Iris pigment epithelial cell (primary cell): ENCODE measurements at places on chromosomes 16 and 17.

DNA sequence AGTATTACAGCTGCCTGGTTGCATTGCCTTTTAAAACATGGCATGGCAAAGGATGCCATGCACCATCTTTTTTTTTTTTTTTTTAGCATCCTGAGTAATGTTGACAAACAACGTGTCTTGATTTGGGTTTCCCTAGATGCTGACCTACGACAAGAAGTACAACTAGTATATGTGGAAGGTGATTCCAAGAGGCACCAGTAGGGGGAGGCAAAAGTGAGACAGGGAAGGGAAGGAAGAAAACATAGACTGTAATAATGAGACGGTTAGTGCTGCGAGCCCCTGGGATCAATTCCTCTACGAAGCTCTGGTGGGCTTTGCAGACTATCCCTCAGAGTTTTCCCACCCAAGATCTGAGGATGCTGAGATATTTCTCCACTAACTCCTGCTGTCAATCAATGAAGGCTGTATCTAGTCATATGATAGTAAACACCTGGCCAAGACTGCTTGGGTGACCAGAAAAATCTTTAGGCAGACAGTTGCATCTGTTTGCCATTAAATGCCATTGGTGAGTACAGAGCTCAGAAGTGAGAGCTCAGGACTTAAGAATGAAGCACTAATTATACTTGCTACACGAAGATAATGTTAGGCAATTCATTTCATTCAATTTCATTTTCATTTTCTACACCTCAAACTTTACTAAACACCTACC, 458.6 kb upstream of the GOT2 start:
- DNase-seq = no peak

DNA sequence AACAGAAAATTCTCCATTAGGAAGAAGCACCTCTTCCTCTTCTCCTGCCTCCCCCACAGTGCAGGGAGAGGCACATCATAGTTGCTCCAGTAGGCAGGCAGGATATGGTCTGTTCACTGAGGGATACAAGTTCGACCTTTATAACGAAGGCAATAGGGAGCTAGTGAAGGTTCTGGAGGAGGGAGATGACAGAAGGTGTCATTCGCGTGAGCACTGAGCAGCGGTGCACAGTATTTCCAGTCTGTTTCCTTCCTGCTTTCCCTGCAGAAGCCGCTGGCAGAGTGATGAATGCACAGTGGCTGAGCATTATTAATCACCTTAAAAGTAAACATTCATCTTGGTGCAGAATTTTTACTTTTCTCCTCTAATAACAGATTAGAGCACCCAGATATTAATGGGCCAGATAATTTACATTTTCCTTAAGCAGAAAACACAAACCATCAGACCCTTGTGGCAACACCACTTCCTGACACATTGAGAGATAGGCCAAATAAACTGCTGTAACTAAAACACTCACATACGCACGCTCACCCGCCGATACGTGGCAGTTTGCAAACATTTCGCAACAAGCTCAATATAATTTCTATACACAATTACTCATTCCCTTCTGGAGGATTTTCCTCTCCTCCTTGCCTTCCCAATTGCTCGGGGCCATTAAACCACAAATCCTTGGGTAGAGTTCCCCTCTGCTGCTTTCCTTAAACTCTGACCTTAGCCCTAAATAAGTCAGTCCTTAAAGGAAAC, 69.5 kb downstream of the AIPL1 start:
- peak; percentile 63 for DNase-seq

- DNase-seq = no peak
Observed at GRCh38 chr16:63714876-63715275, 1407.0 kb downstream of the CDH11 start.

GRCh38 chr17:59627770-59628171, 8.1 kb downstream of the CLTC start:
- peak; percentile 44 for DNase-seq

DNA sequence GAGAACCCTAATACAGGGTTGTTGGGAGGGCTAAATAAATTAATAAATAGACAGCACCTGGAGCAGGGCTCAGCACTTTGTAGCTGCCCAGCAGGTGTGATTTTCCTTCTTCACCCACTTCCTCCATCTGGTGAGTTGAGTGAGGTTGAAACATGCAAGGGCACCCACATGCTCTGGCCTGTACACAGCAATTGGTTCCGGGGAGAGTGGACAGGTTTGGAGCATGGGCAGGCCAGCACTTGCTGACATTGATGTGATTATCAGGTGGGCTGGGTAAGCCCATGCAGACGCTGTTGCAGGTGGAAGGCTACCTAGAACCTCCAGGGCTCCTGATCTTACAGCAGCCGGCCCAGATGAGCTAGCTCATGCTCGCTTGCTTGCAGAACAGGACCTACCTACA, 1.3 kb upstream of the MRTFB start:
- no peak for DNase-seq

GRCh38 chr16:12617401-12617819, 186.3 kb downstream of the CPPED1 start:
- DNase-seq = no peak

DNA sequence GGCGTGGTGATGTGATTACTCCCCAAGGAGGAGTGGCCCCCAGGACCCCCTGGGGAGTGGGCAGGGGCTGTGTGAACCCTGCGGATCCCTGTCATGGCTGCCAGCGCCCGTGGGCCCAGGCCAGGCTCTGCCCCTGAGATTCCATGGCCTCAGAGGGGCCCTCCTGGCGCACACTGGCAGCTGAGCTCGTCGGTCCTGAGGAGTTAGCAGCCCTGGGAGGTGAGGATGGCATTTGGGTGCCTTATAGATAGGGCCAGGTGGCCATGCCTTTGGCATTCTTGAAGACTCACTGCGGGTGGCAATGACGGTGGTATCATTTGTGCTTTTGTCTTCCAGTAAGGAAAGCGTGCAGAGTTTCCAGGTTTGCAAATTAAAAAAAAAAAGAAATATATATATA, 146.8 kb upstream of the GSE1 start:
- DNase-seq = no peak

- DNase-seq = no peak
Observed at GRCh38 chr16:70630960-70631745, 15.2 kb upstream of the IL34 start.

GRCh38 chr17:35555691-35556090, 4.9 kb downstream of the SLFN14 start:
- DNase-seq = no peak

DNA sequence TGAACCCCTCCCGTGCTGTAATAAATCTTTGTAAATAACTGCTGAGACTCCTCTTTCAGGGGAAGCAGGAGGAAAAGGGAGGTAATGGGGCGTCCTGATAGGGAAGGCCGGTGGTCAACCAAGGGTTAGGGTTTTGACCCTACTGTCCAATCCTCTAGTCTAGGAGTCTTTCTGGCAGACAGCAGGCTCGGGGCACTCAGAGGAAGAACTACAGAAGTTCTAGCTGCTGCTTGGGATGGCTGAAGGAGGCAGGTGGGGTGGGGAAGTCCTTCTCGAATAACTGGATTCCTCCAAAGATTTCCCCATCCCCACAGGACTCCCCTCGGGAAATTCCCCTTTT, 387 bp upstream of the STARD3 start:
- no peak for DNase-seq

GRCh38 chr16:56894331-56894917, 29.4 kb downstream of the SLC12A3 start:
- DNase-seq = no peak

DNA sequence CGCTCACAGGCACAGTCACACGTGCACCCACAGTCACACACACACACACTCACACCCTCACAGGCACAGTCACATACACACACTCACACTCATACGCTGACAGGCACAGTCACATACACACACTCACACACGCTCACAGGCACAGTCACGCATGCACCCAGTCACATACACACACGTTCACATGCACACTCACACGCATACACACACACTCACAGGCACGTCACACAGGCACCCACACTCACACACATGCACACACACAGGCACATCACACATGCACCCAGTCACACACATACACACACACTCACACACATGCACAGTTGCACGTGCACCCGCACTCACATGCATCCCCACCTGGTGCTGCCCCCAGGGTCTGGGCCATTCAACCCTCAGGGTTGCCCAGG, 46.1 kb upstream of the CBFA2T3 start:
- no peak for DNase-seq

- DNase-seq = peak; percentile 71
Observed at GRCh38 chr16:88634141-88634993, 4.0 kb upstream of the IL17C start.

- no peak for DNase-seq
Observed at GRCh38 chr17:78923660-78924453, 1.3 kb downstream of the TIMP2 start.

DNA sequence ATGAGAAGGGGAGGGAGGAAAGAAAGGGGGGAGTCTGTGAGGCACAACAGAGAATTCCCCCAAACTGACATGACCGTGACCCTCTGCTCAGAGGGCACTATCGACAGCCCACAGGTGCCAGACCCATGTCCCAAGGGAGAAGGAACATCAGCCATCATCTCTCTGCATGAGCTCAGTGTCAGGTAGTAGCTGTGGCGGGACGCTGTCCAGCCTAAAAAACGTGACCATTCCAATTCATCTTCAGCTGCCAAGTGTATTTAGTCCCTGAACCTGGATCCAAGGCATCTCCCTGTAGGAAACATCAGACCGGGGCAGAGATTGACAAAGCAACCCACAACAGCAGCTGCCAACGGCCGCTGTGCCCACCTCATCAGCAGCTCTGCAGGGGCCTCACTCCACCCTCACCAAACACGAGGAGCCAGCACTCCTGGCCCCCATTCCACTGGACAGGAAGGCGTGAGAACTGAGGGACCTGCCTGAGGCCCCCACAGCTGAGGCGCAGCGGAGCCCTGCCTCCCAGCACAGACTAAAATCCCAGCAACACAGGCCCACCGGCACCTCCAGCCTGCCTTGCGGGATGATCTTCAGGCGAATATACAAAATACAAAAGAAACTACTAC, 8.6 kb downstream of the TAF1C start:
- no peak for DNase-seq

GRCh38 chr17:2176499-2177169, 121.7 kb downstream of the HIC1 start:
- DNase-seq = peak; percentile 24

DNA sequence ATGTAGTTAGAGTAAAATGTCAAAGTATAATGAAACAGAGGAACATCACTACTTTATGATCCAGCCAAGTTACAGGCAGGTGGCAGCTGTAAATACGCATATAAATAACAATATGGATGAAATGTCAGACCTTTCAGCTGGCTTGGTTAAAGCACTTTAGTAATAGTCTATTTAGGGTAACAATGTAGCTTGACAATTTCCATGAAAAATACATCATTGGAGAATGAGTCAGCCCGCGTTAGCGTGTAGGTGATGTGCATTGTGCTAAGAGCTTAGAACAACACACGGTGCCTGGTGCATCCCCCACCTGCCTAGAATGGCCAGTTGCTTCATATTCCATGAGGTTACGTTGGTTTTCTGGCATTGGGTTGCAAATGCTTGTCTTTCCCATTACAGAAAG, 119.4 kb downstream of the RBFOX1 start:
- DNase-seq = no peak

GRCh38 chr16:27759301-27759871, 209.4 kb downstream of the KATNIP start:
- DNase-seq = peak; percentile 79

GRCh38 chr16:35687071-35687470, 2227.7 kb downstream of the TP53TG3F start:
- DNase-seq = no peak

- DNase-seq = no peak
Observed at GRCh38 chr17:45135978-45136791, 698 bp downstream of the ACBD4 start.

- DNase-seq = no peak
Observed at GRCh38 chr17:50828508-50829170, 6.7 kb upstream of the WFIKKN2 start.

- peak; percentile 19 for DNase-seq
Observed at GRCh38 chr17:30235386-30236296, at the start of gene SLC6A4. TSS of gene SLC6A4 (minus strand) at chr17:30235697. CDS start at chr17:30221958, 13,739 bp downstream.

DNA sequence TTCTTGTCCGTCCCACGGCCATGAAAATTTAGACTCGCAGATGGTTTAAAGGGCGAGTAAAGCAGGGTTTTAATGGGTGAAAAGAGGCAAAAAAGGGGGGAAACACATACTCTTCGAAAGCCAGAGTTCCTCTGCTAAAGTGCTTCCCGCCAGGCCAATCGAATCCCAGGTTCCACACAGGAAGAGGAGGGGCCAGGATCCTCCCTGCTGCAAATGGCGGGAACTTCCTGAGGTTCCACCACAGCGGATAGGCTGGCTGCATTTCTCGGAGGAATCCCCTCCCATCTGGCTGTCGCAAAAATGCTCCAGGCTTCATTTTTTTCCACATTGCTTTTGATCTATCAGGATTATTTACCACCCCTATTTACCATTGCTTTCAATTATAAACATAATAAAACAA, 670.1 kb upstream of the CA10 start:
- DNase-seq = no peak

- DNase-seq = peak; percentile 88
Observed at GRCh38 chr16:68332411-68333121, 21.7 kb downstream of the PRMT7 start.

DNA sequence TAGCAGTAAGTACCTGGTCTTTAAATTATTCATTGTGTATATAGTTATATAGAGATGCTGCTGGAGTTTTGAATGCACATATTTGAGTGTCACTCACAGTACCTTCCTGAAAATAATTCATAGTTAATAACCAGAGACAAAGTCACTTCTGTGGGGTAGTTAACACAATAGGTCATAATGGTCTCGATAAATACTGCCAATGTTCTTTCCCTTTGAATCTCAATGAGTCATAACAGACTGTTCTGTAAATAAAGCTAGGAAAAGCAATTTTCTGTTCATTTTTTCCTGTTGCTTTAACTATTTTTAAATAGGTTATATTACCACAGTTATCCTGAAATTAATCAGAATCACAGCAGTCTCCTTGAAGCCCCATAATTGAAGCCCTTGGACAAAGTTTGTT, 87.2 kb downstream of the MAP2K4 start:
- DNase-seq = peak; percentile 51

DNA sequence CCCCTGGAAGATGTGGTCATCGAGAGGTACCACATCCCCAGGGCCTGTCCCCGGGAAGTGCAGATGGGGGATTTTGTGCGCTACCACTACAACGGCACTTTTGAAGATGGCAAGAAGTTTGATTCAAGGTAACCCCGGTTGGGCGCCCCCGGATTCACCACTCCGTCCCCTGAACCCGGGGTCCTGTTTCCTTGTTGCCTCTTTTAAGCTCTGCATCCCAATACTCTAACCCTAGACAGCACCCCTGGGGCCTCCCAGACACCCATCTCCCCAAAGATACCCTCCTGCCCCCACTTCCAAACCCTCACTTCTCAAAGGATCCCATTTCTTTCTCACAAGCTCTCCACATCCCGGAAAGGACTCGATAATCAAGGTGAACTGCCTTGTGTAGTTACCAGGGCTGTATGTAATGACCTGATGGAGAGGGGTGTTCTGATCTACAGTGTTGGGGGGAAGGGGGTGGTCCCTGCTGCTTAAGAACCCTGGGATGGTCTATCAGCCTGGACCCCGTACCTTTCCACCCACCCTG, 412 bp downstream of the FKBP10 start:
- DNase-seq = no peak

- peak; percentile 37 for DNase-seq
Observed at GRCh38 chr17:67518876-67519275, 141.8 kb downstream of the PITPNC1 start.
